Activated CD8-positive, alpha-beta memory T cell treated with anti-CD3 and anti-CD28 coated beads for 1 hour (primary cell): ENCODE measurements at places on chromosomes 2 and 18.

DNA sequence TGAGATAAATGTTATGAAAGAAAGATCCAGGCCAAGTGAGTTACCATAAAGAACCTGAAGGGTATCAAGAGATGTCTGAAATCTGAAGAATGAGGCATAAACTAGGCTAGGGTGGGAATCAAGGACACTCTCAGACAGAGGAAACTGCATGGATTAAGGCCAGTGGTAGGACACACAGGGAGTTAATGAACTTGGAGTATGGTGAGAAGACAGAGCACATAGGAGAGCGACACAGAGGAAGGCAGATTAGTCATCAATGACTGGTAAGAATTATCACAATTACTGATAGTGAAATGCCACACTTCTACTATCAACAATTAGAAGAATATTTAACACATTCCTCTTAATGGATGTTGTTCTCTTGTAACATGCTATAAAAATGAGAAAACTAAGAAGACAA, 76.9 kb downstream of the TTC21B start:
- no peak for DNase-seq

GRCh38 chr2:46878886-46879285, 36.7 kb downstream of the MCFD2 start:
- DNase-seq = no peak

GRCh38 chr18:22250591-22250996, 81.2 kb downstream of the GATA6 start:
- DNase-seq = no peak

DNA sequence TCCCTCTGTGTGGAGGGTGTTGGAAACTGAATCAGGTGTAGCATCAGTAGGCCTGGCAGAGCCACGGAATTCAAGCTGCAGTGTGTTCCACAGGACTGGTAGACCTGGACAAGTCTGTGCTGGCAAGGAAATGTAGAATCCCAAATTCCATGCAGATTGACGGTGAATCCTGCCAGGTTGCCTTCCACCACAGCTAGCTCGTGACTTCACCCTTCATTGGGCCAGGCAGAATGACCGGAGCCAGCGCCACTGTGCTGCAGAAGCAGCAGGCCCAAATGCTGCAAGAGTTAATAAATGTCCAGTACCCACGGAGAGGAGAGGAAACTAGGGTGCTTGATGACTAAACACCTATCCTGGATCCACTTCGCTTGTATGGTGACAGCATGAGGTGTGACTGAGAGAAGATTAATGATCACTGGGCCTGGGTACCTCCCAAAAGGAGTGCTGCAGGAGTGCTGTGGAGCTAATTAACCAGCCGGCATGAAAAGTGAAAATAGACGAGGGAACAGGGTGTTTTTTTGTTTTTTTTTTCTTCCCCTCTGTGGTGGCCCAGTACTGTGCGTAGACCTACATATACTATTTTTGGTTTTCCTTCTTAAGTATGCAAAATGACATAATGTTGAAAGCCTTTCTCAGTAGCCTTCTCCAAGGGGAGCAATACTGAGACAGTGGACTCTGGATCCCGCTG, 122.2 kb downstream of the TANC1 start:
- DNase-seq = no peak

DNA sequence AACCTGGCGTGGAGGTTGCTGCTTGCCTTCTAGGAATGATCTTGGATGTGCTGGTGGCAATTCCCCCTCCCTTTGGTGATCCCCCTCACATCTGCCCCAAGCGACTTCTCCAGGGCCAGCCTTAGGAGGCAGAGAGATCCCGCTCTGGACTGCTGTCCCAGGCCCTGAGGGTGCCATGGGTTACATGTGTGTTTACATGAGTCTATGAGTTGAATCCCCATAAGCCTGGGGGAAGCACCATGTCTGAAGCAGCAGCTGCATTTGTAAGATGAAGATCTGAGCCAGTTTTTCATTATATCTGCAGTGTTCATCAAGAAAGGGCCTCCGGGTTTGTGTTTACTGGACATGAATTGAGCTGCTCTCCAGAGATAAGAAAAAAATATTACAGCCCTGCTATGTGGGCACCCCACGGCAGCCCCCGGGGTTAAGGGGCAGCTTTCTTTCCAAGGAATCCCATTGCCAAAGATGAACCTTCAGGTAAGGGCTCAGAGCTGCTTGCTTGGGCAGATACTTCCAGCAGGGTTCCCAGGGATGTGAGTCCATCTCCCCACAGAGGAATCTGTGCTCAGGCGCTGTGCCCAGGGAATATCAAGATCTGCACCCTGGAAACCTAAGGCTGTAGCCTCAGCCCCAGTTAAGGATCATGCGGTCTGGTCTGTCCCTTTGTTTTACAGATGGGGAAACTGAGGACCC, 46.0 kb downstream of the MRPS5 start:
- no peak for DNase-seq

DNA sequence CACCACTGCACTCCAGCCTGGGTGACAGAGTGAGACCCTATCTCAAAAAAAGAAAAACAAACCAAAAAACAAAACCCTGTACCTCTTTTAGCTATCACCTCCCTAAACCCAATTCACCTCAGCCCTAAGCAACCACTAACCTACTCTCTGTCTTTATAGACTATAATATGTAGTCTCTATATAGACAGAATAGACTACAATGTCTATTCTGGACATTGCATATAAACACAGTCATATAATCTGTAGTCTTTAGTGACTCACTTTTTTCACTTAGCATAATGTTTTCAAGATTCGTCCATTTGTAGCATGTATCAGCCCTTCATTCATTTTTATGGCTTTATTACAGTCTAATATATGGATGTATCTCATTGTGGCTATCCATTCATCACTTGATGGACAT, 37.2 kb upstream of the MRPL33 start:
- DNase-seq = no peak

- no peak for DNase-seq
Observed at GRCh38 chr2:165857876-165858275, 63.8 kb upstream of the GALNT3 start.

DNA sequence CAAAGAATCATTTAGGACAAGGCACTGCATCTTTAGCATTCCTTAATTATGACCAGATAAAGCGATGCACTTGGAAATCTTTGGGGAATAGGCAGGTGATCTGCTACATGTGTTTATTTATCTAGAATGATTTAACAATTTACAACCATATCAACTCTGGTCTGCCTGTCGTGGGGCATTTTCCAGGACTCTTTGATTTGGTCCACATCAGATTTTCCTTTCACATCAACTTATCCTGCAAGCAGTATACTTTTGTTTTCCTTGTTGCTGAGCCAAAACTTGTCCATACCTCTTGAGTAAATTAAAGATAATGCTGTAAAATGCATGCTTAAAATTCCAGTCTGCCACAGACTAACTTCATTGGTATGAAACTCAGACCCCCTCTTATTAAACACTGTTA, 312.4 kb upstream of the TCF4 start:
- DNase-seq = no peak

DNA sequence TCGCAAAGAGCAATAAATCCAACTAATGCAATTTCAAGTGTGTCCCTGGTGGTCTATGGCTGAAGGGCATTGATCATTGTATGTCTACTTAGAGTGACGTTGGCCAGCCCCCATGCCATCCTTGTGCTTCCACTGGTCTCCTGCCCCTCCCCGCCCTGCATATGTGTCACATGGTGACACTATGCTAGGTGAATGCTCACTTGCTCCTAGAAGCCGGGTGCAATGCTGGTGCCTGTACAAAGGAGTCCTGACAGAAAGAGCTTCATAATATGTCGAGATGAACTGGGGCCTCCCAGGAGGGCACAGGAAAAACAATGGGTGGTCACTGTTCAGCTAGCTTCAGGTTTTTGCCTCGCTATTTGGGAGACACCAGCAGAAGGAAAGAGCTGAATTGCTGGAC, 5.9 kb upstream of the TRABD2A start:
- no peak for DNase-seq

DNA sequence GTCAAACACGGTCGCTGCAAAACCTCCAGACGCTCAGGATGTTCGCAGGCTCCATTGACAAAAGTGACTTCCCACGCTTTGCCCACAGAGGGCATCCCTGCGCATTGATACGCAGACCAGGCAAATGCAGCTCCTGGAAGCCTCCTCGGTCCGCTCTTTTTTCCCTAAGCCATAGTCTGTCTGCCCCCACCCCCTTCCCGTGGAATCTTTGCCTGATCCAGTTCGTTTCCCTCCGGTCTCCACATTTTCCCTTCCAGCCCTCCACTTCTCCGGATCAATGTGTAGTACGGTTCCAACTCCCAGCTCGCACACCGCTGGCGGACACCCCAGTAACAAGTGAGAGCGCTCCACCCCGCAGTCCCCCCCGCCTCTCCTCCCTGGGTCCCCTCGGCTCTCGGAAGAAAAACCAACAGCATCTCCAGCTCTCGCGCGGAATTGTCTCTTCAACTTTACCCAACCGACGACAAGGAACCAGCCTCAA, at the start of gene DCC:
Gene DCC (plus strand): TSS at position 307 of the 481 bp plus-strand sequence. CDS start 591 bp downstream, outside the sequence.
- DNase-seq = no peak

DNA sequence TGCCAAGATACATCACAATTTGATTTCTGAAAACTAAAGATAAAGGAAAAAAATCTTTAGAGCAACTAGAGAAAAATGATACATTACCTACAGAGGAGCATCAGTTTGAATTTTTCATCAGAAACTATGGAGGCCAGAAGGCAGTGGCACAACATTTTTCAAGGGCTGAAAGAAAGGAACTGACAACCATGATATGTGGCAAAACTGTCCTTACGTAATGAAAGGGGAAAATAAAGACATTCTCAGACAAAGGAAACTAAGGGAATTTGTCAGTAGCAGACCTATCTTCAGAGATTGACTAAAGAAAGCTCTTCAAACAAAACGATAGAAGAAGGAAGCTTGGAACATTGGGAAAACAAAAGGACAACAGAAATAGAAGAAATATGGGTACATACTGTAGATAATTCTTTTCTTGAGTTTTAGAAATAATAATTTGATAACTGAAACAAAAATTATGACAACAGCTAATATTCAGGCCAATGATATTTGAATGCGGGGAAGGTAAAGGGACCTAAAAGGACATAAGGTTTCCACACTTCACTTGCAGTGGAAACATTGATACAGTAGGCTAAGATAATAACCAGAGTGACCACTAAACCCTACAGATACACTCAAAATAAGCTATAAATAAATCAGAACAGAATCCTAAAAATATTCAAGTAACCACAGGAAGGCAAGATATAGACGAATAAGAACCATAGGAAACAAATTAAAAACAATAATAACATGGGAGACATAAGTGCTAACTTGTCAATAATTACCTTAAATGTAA, 70.0 kb upstream of the NPAS2 start:
- no peak for DNase-seq

DNA sequence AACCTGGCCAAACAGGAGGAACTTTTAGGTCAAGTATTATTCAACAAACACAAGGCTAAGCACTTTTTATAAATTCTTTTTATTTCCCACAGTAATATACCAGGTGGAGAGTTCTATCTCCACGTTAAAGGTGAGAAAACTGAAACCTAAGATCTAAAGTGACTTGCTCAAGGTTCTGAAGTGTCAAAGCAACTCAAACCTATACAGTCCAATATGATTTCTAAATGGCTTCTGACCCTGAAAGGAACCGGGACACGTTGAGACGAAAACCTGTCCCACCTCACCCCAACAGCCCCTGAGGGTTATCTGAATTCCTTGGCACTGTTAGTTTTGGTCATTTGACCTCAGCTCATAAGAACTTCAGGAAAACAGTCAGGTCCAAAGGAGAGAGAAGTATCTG, 814.5 kb upstream of the LRATD1 start:
- DNase-seq = no peak

GRCh38 chr2:177430411-177430810, 37.8 kb downstream of the AGPS start:
- DNase-seq = no peak

- no peak for DNase-seq
Observed at GRCh38 chr18:78787751-78788150, 191.9 kb upstream of the SALL3 start.
